Central memory CD4-positive, alpha-beta T cell (primary cell): ENCODE measurements at places on chromosomes 12 and 14.

DNA sequence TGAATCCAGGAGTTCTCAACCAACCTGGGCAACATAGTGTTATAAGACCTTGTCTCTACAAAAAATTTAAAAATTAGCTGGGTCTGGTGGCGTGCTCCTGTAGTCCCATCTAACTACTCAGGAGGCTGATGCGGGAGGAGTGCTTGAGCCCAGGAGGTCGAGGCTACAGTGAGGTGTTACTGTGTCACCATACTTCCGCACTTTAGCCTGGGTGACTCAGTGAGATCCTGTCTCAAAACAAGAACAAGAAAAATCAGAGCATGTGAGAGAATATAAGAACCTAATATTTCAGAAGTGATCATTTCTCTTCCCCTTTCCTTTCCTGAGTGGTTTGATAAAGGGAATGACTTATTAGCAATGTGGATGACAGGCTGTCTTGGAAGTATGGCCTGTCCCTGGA lies 9.5 kb downstream of the TRAF3 start:
- no peak for DNase-seq

GRCh38 chr12:121423682-121424623 lies 24.0 kb downstream of the RNF34 start:
- no peak for DNase-seq

DNA sequence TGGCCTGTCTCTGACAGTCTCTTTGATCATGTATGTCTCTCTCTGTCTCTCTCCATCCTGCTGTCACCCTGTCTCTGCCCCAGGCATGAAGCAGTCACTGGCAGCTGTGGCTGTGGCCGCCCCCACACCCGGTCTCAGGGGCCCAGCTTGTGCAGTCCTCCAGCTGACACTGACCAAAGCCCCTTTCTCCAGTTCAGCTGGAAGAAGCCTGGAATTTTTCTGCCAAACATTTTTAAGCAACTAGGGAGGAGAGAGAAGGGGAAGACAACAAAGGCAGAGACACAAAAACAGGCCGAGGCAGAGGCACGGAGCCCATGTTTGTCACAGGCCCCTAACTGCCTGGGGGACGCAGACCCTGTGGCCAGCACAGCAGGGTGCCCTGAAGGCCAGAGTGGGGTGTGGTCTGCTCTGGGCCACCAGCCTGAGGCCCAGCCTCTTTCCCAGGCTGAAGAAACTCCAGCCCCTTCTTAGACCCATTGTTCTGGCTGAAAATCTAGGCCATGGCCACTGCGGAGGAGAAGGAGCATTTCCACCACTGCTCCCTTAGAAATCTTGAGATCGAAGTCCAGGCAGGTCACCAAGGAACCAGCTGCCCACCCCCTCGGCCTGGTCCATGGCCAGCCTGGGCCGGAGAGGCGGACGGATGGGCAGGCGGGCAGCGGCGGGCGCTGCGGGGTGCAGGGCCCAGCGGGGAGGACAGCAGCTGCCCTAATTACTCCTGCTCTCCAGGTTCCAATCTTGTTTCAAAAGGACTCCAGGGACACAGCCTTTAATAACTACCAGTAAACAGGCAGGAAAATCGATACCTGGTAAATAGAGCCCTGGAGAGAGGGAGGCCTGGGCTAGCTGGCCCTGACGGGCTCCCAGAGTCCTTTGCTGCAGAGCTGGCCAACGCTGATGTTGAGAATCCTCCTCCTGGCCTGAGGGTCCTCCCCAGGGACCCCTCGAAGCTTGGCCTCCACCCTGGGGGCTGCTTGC lies 14.9 kb downstream of the DTX1 start:
- no peak for DNase-seq

- DNase-seq: no peak
These were observed 36.8 kb downstream of the RAB35 start for GRCh38 chr12:120079411-120080400.

DNA sequence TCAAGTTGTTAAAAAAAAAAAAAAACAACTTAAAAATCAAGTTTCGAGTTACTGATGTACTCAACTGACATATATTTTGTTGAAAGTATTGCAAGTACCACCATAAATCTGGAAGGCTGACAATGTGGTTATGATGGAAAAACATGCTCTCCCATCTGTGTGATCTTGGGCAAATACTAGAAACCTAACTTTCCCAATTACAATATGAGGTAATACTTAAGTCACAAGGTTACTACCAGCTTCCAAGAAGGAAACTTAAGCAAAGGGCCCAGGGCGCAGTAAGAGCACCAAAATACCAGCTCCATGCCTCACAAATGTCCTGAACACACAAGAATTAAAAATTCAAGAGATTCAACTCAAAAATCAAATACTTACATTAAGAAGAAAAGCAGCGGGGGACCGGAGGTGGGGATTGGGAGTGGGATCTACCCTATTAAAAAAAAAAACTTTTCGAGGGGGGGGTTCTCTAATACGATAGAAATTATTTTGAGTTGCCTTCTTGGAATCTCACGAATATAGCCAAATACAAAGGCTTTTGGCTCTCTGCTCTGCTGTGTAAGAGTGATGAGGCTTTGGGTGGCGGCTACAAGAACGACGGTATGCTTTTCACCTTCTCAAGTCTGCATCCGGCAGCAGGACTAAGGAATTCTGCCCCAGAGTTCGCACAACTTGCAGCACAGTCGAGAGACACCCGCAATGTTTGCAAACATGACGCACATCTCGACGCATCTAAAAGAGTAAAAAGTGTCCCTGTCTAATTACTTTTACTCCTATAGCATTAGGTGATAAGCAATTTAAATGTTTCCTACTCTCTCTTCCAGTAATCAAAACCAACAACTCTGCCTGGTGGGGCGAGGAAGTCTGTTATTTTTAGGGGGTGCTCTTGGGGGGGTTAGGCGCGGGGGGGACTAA lies 1.1 kb downstream of the SAV1 start:
- DNase-seq: peak; percentile 52

GRCh38 chr12:8698879-8699278 lies 1.1 kb downstream of the RIMKLB start:
- no peak for DNase-seq
